ENCODE measurements at places on chromosomes 6 and 20.

DNA sequence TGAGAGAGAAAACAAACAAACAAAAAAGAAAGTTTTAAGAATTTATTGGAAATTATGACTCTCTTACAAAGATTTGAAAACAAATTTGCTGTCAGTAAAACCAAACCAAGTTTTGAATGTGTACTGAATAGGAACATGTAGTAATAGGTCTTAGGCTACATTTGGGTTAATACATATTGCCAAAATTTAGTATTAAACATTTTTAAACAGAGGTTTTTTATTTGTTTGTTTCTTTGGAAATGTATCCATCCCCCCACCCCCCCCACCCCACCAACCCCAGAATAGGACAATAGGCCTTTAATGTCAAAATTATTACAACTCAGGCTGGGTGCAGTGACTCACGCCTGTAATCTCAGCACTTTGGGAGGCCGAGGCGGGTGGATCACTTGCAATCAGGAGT lies 2.5 kb downstream of the C6orf118 start:
- DNase-seq: no peak

- DNase-seq: no peak
Observed at GRCh38 chr20:5061213-5061612, 58.5 kb downstream of the PCNA start.

DNA sequence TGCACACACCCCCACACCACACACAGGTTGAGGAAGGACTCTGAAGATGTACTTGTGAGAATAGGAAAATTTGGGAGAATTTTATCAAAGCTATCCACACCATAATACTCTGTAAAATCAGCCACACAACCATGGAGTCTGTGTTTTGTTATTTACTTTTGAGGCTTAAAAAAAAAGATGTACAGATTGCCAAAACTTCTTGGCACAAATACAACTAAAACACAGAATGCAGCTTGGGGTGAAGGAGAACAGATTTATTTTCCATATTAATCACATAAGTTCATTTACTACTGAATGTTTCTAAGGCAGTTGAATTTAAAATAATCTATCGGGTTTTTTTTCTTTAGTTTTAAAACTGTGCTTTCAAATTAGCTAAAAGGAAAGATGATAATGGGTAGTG lies 32.8 kb upstream of the KCNQ5 start:
- DNase-seq: no peak

- no peak for DNase-seq
Observed at GRCh38 chr6:141513830-141514229, 618.9 kb upstream of the GJE1 start.

DNA sequence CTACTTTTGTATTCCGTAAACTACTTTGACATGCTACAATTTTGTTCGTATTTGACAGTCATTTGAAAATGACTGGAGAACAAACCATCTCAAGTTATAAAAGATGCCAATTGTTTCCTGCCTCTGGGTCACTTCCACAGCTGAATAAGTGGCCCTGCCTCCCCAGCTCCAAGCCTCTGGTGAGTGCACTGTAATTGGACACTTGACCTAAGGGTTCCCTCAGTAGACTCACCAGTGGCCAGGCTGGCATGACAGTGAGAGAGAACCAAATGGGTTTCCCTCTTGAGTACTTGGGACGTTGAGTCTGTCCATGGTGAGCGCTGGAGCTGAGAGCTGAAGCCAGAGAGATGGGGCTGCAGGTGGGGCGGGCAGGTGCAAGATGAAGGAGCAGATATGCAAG lies 57.1 kb downstream of the SLC35D3 start:
- DNase-seq: no peak

DNA sequence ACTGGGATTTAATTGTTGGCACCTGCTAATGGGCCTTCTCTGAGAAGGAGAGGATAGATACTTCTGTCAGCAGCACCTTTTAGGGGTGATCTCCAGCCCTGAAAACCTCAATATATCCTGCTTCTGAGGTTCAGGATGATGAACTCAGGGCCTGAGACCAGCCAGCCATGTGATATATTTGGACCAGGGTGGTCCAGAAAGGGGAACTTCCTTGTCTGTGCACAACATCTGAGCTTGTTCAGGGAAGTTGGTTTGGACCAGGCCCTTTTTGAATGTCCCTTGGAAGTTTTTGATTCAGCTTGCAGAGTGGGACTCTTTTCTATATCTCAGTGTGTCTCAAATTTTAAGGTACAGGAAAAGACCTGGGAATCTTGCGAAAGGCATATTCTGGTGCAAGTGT lies 85.8 kb downstream of the GFRA4 start:
- no peak for DNase-seq

DNA sequence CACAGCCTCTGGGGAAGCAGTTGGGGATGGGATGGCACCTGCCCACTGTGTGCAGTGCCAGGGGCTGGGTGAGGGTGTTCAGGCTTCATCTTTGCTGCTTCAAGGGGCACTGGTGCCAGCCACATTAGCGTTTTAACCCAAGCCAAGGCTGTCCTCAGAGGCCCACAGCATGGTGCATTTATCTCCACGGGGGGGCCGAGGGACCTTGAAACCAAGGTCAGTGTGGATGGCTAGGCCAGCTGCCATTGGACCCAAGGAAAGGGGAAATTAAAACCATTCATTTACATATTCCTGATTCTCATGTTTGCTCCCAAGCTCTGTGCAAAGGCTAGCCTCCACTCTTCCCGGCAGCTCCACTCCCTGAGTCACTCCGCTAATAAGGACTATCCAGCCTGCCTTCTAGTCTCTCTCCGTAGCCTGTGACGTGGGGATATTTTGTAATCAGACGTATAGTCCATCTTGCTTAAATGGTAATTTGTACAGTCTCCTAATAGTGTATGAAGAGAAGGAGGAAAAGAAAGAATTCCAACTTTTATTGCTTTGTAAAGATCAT lies 197.1 kb downstream of the CDH4 start:
- DNase-seq: no peak

- DNase-seq: no peak
Observed at GRCh38 chr6:160305926-160306713, 42.1 kb upstream of the SLC22A3 start.

- no peak for DNase-seq
Observed at GRCh38 chr6:35071347-35071994, 69.7 kb downstream of the TCP11 start.

DNA sequence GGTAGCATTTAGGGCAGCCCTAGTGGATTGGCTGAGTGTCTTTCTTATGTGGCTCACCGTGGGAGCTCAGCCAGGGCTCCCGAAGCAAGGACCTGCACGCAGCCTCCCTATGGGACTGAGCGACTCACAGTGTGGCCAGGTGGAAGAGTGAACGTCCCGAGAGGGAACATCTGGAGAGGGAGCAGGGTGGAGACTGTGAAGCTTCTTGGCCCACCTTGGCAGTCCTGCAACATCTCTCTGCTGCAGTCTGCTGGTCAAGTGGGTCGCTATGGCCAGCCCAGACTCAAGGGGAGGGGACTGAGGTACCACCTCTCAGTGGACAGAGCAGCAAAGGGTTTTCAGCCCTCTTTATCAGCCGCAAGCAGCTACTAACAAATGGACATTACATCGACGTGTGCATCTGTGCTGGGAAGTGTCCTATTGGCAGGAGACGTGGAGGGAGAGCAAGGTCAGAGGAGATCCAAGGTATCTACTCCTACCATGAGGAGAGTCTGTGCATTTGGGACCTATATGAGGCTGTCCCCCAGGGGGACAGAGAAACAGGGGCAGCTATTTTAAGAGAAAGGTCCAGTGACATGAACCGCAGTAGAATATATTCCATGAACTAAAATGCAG lies 49.0 kb upstream of the NXT1 start:
- no peak for DNase-seq

DNA sequence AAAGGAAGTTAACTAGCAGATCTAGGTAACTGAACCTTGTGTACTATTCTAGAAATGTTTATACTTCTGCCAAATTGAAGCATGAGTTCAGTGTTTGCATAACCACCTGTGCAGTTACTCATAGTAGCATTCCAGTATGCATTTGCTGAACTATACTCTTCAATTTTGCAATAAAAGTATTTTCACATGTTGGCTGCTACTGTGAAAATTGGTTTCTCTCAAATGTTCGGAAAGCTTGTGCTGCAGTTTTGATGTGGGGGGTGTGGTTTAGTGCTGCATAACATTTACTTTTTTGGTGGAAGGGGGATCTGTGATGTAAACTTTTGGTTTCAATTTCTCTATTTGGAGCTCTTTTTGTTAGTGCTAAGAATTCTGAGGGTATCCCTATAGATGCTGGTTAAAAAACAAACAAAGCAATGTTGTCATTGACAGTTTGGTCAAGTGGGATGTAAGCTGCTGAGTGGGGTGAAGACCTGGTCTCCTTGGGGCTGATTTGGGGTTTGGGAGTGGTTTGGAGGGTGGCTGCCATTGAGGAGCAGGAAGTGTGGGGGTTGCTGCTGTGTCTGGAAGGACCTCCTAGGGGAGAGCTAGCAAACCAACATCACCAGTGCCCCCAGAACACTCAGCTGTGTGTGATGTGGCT lies 87.8 kb downstream of the CARMIL1 start:
- DNase-seq: no peak

DNA sequence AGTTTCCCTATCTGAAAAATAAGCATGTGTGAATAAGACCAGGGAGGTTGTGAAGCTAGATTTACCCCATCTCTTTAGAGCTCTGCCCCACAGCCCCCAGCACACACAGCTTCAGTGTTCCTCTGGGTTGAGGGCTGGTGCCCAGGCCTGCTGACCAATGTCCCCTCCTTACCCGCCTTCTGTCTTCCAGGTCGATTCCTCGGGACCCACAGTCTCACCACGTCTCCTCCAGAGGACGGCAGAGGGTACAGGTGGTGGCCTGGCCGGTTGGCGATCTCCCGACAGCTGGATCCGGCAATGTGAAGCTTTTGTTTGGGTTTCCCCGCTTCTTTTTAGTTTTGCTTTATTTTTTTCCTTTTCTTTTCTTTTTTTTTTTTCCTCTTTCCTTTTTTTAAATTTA lies 42.0 kb downstream of the STK35 start:
- no peak for DNase-seq

DNA sequence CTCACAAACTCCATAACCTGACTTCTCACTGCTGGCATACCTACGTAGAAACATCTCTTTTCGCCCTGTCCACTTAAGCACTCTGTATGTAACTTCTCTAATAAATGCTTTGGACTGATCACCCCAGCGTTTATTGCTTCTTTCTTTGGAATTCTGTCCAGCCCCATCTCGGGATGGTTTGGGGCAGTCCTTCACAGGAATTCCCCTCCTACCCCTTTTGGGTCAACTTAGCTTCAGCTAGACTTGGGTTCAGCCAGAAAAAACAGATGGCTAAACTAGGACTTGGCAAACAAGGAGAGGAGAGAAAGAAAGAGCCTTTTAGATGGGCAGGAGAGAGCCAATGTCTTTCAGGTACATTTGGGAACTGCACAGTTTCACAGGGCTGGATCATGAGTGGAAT lies 3.9 kb upstream of the LTV1 start:
- DNase-seq: no peak

DNA sequence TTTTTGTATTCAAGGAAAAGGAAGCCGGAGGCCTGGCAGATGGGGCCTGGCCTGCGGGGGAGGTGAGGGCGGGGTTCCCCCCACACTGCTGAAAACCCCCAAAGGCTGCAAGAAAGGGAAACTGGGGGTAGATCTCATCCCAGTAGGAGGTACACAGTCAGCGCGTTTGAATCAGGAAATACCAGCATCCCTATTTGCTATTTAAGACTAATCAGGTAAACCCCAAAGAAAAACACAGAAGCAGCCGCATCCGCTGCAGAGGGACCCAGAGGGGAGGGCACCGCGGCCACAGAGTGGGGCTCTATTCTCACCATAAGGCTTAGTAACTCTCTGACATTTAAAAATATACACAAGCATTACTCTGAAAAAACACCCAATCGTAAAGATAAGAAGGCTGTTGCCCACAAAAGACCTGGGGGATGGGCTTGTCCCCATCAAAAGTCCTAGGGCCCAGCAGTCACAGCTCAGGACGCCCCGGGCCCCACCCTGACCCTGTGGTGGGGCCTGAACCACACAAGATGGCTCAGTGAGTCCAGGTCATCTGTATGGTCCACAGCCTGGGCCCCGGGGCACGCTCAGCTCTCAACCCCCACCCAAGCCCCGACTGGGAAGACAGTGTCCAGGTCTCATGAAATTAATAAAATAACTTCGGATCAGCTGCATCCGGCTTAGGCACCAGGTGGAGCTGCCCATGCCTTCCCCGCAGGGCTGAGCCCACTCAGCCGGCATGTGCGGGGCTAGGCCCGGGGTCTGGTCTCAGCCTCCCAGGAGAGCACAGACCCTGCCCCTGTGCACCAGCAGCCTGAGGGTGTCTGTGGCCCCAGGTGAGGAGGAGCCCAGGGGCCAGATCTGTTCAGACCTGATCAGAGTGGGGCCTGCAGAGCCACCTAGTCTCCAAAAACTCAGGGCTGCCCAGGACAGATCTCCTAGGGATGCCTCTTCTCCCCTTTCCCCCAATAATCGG lies 31.0 kb downstream of the KCNQ2 start:
- DNase-seq: peak; percentile 3

GRCh38 chr6:68559716-68560115 lies 75.4 kb upstream of the ADGRB3 start:
- no peak for DNase-seq

DNA sequence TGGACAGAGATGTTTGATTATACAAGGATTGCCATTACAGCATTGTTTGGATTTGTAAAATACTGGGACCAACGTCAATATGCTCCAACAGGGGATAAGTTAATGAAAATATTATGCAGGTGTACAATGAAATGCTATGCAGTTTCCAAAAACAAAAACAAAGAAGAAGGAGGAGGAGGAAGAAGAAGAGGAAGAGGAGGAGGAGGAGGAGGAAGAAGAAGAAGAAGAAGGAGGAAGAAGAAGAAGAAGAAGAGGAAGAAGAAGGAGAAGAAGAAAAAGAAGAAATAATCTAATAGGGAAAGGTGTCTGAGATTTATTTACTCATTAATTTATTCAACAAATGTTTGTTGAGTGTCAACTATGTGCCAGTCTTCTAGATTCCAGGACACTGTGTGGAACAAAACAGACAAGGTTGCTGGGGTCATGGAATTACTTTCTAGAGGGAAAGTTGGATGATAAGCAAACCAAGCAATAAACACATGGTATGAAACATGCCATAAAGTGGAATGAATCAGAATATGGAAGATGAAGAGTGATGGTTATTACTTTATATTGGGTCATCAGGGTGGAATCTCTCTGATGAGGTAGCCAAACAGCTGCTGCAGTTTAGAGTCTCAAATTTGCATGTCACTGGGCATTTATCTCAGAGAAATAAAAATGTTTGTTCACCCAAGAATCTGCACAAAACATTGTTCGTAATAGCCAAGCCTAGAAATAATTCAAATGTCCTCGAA lies 6.3 kb upstream of the TRIM27 start:
- DNase-seq: no peak

All from stimulated activated CD8-positive, alpha-beta memory T cell treated with anti-CD3 and anti-CD28 coated beads, Interleukin-15, amount 100 ng/mL, for 4 hours (primary cell).